NCI-H2081 treated with DMSO at 0.1 percent for 48 hours (cell line): ENCODE measurements at places on chromosomes 3 and 15.

DNA sequence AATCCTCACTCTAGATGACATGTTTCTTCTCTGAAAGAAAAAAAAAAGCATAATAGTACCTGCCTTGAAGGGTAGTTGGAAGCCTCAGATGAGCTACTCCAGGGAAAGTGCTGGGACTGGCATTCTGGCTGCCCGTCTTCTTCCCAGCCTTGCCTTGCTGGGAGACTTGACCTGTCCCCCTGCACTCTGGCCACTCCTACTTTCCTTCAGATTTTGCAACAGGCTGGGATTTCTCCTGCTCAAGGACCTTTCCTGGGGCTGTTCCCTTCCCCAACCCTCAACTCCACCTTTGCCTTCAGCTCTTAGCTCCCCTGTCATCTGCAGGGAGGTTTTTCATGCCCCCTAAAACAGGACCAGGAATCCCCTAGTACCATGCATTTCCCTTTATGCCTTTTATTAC lies 609.9 kb upstream of the CFAP20DC start:
- DNase-seq: no peak

DNA sequence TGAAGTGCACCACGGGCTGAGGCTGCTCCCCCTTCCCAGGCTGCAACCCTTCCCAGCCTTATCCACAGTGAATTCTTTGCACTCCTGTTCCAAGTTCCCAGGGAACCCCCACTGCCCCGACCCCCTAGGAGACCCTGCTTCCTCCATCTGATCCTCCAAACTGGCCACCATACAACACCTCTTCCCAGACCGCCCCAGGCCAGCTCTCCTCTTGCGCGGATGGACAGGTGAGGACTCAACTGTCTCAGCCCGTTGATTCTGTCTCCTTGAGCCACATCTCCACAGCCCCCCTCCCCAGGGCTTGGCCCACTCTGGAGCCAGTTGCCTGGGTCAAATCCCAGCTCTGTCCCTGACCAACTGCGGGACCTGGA lies 21.7 kb downstream of the GRIP2 start:
- DNase-seq: no peak

DNA sequence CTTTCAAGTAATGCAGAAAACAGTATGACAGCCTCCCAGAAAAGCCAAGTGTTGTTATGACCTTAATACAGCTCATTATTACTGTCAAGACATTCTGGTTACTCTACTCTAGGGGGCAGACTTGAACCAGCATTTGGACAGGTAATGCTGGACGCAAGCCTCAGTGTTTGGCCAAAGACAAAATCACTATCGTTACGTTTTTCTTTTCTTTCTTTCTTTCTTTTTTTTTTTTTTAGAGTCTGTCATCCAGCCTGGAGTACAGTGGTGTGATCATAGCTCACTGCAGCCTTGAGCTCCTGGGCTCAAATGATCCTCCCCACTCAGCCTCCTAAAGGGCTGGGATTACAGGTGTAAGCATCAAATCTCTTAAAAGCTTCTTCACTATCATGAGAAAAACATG lies 29.4 kb upstream of the TMEM45A start:
- DNase-seq: peak; percentile 33

DNA sequence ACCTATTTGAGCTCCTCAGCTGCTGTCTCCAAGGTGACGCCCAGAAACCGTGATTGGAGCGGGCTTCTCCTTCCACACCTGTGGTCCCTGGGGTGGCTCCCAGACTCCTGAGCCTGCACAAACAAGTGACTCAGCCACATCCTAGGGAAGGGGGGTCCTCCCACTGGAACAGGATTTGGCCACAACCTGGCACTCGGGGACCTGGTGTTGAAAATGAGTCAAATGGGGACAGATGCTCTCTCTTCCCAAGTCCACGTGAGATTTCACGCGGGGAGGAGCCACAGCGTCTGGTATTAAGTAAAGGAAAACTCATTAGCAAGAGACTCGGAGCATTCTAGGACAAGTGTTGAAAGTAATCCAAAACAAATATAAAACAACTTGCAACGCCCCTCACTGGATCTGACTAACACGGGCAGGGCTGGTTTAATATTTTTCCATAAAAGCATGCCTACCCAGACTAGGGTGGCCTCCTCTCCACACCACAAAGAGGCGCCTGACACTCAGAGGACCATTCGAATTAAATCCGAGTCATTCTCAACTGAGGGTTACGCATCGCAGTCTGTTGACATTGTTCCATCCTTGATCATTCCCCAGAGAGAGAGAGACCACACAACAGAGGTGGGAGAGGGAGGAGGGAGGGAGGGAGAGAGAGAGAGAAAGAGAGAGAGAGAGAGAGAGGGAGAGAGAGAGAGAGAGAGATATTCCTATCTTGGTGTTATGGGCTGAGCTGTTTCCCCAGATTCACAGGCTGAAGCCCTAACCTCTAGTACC lies 74.4 kb downstream of the MGLL start:
- no peak for DNase-seq

DNA sequence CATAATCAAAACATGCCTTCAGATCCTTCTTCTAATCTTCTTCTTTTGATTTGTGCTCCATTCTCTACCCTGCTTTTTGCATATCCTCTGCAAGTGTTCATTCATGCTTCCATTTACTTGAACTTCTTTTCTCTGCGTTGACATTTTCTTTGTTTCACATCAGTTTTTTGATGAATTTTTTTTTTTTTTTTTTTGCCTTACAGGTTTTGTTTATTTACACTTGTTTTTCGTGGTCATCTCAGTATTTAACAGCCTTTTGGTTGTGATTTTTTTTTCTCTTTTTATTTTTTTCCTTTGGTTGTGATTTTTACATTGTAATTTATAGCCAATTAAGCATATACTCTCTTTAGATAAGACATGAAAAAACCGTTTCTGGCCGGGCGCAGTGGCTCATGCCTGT lies 11.8 kb upstream of the SHQ1 start:
- DNase-seq: no peak

- DNase-seq: peak; percentile 14
Observed at GRCh38 chr3:141228395-141228794, 3.2 kb upstream of the PXYLP1 start.
